ENCODE measurements at places on chromosomes 2 and 18.

DNA sequence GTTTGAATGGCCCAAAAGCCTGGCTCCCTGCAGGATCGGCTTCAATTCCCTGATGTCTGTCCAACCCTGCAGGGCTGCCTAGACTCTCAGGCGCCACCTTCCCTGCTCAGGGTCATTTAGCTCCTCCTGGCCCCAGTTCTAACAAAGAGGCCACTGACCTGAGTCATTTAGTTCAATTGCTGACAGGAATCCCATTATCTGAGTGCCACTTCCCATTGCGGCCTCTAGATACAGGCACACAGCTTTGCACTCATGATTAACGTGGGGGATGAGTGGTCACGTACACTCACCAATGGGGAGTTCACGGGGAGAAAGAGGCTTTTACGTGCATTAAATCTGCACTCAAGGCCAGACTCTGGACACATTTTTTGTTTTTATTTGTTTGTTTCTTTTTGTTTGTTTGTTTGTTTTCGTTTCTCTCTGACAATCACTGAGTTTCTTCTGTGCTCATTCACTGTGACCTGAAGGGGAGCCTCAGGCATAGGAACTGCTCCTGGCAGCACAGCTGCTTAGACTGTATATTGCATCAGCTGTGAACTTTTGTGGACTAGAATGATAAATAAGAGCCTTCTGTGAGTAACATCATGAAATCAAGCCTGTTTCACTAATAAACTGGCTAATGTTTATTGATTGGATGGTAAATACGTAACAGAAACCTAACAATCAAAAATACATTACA is 118.9 kb upstream of the CTNNA2 start:
- no peak for DNase-seq

- no peak for DNase-seq
Measured at GRCh38 chr2:173524256-173524955, 169.7 kb downstream of the CDCA7 start.

- no peak for DNase-seq
Measured at GRCh38 chr2:160608599-160608998, 115.0 kb upstream of the RBMS1 start.

DNA sequence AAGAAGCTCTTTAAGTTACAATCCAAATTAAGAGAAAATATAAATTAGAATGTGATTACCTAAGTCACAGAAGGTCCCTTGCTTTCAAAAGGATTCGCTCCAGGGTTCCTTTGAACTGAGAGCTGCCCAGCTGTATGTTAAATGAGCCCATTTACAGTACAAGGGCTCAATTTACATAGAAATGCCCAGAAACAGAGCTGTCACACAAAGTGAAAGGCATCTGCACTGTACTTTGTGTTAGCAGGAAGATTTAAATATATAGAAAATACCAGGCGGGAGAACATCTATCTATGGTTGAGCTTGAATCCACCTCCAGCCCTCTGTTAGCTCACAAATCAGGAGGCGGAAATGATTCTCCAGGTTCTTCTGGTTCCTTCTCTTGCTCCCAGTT is 272.9 kb downstream of the PAX3 start:
- no peak for DNase-seq

- no peak for DNase-seq
Measured at GRCh38 chr18:48767090-48767690, 183.6 kb downstream of the SMAD7 start.

- no peak for DNase-seq
Measured at GRCh38 chr2:163802284-163802683, 66.5 kb upstream of the FIGN start.

DNA sequence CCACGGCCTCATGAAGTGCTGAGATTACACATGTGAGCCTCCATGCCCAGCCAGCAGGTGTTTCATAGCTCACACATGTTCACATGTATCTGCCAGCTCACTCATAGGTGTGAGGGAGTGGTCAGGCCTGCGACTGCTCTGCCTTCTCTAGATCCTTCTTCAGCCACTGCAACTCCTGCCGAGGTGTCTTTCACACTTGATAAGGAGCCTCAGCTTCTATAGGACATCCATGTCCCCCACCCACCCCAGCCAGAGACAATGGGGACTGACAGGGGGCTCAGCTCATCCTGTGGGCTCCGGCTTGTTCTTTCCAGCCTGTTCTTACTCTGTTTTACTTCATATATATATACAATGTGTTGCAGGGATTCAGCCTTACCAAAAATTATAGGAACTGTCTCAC is 286.5 kb upstream of the MGAT5 start:
- DNase-seq, result no peak

DNA sequence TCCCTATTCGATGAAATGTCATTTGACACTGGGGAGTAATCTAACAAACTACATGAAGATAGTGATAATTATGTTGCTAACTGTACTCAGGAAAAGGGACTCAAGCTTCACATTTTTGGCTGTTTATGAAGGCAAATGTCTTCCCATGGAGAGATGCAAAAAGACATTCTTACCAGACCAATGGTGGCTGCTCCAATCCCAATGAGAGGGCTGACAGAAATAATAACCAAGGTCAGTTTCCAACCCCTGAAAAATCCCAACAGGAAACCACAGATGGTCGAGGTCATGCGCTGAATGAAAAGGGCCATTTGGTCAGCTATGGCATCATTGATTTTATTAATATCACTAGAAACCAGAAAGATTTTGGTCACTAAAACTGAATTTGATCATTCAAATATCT is 37.6 kb downstream of the ABCB11 start:
- no peak for DNase-seq

DNA sequence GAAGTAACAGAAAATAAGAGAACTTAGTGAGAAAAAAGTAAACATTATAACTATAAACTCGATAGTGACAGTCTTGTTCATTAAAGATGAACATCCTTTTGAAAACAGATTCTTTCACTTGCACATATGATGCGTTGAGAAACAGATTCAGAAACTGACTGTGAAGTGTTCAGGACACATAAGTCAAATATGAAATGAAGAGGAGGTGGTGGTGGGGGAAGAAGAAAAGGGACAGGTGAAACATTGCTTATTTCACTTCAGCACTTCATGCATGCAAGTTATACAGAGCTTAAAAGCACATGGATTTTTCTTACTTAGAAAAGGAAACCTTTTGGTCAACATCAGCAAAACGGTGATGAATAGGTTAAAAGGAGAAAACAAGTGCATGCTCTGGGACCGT is 42.5 kb downstream of the STAT4 start:
- no peak for DNase-seq

- DNase-seq, result no peak
Measured at GRCh38 chr2:17326717-17327116, 191.5 kb downstream of the RAD51AP2 start.

DNA sequence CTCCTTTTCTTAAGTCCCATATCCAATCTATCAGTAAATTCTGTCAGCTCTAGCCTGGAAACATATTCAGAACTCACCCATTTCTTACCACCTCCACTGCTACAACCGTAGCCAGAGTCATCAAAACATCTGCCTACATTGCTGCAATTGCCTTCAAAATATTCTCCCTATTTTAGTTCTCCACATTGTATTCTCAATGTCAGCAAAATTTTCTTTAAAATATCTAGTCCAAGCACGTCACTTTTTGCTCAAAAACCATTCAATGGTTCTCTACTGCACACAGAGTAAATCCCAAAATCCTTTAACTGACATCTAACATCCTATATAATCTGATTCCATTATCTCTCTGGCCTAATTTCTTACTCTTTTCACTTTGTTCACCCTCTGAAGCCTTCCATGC is 68.5 kb upstream of the ERBB4 start:
- DNase-seq, result no peak

DNA sequence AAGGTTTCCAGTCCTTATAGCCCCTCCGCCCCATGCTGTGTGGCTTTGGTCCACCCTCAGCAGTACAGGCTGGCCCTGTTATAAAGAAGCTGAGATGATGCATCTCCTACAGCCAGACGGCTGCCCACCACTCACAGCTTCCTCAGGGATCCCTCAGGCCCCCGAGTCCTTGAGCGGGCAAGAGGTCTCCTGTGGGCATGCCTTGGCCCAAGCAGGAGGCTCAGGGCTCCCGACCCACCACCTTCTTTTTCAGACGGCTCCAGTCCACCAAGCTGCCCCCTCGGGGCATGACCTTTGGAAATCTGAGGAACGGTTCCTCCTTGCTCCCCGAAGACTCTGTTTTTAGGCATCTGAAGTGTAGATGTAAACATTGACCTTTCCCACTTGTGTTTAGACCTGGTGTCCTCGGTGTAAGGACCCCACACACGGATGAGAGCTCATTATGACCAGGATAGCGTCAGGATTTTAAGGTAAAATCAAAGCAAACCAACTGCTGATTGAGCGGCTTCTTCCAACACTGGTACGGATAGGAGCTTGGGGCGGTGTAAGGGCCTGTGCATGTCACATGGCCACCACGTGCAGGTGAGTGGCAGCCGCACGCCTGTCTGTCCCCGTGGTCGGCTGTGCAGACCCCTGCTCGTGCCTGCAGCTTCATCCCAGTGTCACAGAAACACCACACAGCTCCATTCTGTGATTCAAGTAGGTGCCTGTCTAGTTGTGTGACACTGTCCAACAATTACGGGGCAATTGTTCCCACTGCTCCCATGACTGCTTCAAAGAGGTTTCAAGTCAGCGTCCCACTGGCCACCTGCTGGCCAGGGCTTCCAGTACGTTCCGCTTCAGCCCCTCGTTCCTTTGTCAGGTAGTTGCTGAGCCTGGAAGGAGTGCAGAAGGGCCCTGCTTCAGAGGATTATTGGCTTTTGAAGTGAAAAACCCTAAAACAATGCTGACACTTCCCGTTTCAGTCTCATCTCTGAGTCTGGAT is 74.7 kb downstream of the NDUFA10 start:
- DNase-seq, result no peak

- no peak for DNase-seq
Measured at GRCh38 chr2:108212671-108213070, 27.1 kb upstream of the SULT1C3 start.

- DNase-seq, result no peak
Measured at GRCh38 chr2:182817558-182817957, 48.9 kb downstream of the FRZB start.

DNA sequence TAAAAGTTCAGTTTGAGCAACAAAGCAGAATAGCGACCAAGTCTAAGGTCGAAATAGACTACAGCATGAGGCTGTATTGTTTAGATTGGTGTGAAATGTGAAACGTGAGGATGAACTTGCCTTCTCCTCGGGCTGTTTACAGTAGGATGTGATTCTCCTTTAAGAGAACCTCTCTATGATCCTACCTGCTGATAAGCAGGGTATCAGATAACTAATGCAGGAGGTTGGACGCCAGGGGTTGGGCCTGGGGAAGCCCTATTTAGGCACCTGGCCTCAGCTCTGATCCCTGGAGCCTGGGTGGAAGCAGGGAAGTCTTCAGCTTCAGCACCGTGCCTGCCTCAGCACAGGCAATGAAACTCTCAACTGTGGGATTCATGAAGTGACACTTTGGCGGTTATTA is 11.4 kb downstream of the CRYGD start:
- no peak for DNase-seq

- peak; percentile 49 for DNase-seq
Measured at GRCh38 chr2:237500681-237501424, 13.8 kb downstream of the MLPH start.

GRCh38 chr2:63679252-63679855 is 90.6 kb downstream of the MDH1 start:
- no peak for DNase-seq

DNA sequence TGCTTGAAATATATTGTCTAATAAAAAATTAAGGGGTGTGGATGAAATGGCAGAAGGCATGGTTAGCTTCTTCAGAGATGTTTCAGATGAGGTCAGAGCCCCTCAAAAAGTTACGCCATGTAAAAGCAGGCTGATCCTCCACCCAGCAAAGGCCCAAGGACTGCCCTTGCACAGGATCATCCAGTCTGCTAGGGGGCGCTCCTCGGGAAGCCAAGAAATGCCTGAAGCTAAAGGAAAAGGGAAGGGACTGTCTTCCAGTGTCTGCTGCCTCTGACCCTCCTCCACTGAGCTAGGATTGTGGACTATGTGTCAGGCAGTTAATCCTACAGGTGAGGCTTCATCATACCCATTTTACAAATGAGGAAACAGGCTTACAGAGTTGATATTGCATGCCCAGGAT is 33.8 kb upstream of the TEX51 start:
- DNase-seq, result no peak

GRCh38 chr2:216328347-216328746 is 43.9 kb downstream of the MARCHF4 start:
- DNase-seq, result no peak

- DNase-seq, result no peak
Measured at GRCh38 chr2:173187941-173188788, 112.5 kb downstream of the MAP3K20 start.

- DNase-seq, result no peak
Measured at GRCh38 chr2:21947046-21947445, 823.3 kb downstream of the TDRD15 start.

DNA sequence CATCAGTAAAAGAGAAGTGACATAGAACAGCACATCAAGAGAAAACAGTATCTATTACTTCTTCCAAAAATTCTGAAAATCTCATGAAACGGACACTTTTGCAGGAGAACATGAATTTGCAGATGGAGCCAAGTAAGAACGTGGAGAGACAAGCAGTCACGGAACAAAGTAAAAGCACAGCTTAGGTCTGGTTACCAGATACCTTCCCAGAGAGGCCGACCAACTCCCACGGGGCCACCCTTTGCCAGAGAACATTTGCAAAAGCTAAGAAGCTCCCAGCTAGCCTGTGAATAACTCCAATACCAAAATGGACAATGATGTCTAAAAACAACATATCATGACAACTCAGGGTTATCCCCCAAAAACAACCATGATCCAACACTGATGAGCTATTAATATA is 38.9 kb downstream of the THAP4 start:
- DNase-seq, result no peak

DNA sequence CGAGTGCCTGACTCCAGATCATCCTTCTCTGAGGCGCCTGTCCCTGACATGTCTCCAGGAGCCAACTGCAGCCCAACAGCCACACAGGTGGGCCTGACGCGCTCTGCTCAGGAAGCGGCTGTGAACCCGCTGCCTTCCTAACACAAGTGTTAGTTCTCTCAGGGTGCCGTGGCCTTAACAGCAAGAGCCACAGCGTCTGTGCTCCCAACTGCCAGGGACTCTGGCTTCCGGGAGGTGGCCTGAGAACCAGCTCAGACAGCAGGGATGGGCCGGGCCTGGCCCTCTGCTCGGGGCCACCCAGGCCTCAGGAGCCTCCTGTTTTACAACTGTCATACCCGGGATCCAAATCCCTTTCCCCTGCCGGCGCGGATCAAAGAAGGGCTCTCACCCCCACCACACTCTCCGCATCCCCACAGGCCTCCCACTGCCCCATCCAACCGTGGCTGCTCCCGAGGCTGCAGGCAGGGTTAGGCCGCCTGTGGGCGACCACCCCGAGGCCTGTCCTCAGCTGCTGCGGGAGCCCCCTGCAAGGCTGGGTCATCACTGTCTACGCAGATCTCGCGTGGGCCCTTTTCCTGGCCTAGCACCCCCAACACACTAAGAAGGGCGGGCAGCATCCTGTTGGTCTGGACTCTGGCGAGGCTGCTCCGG is 114.2 kb upstream of the ZNF236 start:
- DNase-seq, result no peak

GRCh38 chr18:136433-136832 is 21.9 kb upstream of the USP14 start:
- no peak for DNase-seq

DNA sequence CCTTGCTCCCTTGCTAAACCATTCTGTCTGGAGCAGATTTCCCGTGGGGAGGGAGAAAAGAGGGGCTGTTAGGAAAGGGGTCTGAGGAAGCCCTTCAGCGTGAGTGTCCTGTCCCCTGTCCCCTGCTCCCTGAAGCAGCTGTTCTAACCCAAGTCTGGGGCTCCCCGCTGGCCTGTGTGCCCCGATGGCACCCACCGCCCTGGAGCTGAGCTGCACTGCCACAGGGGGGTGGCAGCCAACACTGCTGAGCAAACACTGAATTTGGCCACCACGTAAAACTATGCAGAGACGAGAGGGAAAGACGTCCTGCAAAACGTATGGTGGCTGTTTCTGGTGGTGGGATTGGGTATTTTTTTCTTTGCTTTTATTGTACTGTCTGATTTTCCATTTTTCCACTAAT is 17.9 kb downstream of the KCNG2 start:
- DNase-seq, result no peak
